ENCODE measurements at places on chromosomes 16 and 17. TPM values are rescaled to one million over a fixed set of nuclear protein-coding genes. Genes with fewer than 3 reads are reported as not detected.

Gene LGALS9C
- total RNA-seq, result not detected

Gene GRIN2C
- 0.98 TPM for total RNA-seq

Gene CACNG1
- 0.25 TPM for total RNA-seq

Gene MYH1
- total RNA-seq, result not detected

Gene TBC1D3C
- total RNA-seq, result under 0.01 TPM

Gene KRTAP1-1
- not detected for total RNA-seq

Gene ODAD4
- 1.7 TPM for total RNA-seq

Gene ALOX15
- total RNA-seq, result under 0.01 TPM

Gene KCNAB3
- 3.7 TPM for total RNA-seq

Gene TNS4
- not detected for total RNA-seq

Gene CD300E
- under 0.01 TPM for total RNA-seq

Data from temporal lobe (tissue), 4 donors.